ENCODE measurements at places on chromosomes 11 and 22.
A peak's percentile ranks its signal among the peaks of the same experiment; 100 is the strongest.

DNA sequence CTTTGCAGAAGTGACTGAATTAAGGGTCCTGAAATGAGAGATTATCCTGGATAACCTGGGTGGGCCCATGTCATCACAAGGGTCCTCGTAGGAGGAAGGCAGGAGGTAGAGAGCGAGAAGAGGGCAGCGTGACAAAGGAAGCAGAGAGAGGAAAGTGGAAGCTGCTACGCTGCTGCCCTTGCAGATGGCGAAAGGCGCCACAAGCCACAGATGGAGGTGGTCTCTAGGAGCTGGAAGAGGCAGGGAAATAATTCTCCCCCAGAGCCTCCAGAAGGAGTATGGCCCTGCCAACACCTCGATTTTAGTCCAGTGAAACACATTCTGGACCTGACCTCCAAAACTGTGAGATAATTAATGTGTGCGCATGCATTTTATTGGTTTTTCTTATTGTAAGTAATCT, 13.4 kb downstream of the TMEM184B start:
- no peak for DNase-seq

- no peak for DNase-seq
These were observed 2.0 kb downstream of the OVOL1 start for GRCh38 chr11:65788821-65789220.

DNA sequence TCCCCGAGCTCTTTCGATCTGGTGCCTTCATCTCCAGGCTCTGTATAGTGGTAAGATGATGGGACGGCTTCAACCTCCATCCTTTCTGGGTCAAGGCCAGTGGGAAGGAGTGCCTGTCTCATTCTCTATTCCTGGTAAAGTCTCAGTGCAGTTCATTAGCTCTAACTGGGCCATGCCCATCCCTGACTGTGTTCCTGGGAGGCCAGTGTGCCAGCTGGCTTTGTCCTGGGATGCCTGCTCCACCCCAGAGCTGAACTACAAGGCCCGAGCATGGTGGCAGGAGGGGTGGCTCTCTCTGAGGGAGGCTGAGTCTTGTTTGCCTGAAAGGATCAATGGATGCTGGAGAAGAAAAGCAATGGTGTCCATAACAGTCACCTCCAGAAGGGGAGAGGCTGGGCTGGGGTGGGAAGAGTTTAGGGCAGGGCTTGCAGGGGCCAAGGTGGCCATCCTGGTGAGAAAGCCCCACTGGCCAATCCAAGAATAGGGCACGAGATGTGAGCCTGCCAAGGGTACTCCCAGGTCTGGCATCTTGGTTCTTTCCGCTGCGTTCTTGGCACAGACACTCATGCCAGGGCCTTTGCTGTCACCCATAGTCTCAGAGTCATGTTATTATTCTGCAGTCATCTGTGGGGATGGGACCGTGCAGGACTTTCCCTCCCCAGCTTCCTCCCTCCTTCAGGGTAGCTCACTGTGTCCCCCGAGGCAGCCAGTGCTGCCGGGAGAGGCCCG, 60.1 kb downstream of the PARVB start:
- DNase-seq = no peak

- no peak for DNase-seq
These were observed 15.8 kb downstream of the P2RY2 start for GRCh38 chr11:73233692-73234470.

- DNase-seq = no peak
These were observed 26.3 kb downstream of the PRCP start for GRCh38 chr11:82873919-82874333.

- peak; percentile 92 for DNase-seq
These were observed at the start of gene VPS37C for GRCh38 chr11:61161190-61162091. VPS37C (minus strand) TSS chr11:61161426; CDS start chr11:61138829, 22,597 bp downstream.

All from hematopoietic multipotent progenitor cell treated with erythropoietin and hydrocortisone succinate and interleukin-3 and kit ligand, for 17 days (in vitro differentiated cells).